ENCODE measurements at places on chromosomes 2 and 18.
A peak's percentile ranks its signal among the peaks of the same experiment; 100 is the strongest.

DNA sequence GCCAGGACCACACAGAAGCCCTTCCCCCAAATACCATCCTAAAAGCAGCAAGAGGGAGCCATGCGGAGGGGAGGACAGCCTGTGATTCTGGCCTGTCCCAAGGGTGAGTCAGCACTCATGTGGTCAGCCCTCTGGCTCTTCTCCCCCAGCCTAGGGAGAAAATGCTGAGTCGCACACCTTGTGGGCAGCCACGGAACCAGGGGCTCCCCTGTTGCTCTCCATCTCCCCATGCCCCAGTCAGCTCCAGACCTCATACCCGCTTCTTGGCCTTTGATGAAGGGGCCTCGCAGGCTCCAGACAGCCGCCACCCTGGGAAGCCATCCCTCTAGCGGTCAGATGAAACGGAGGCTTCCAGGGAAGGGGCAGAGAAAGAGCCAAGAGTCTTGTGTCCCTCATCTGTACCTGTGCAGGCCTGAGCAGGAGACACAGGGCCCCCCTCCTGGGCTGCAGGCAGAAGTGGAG, 181.3 kb upstream of the SIX2 start:
- DNase-seq, result no peak

GRCh38 chr2:65501074-65501473, 68.7 kb upstream of the SPRED2 start:
- DNase-seq, result no peak

DNA sequence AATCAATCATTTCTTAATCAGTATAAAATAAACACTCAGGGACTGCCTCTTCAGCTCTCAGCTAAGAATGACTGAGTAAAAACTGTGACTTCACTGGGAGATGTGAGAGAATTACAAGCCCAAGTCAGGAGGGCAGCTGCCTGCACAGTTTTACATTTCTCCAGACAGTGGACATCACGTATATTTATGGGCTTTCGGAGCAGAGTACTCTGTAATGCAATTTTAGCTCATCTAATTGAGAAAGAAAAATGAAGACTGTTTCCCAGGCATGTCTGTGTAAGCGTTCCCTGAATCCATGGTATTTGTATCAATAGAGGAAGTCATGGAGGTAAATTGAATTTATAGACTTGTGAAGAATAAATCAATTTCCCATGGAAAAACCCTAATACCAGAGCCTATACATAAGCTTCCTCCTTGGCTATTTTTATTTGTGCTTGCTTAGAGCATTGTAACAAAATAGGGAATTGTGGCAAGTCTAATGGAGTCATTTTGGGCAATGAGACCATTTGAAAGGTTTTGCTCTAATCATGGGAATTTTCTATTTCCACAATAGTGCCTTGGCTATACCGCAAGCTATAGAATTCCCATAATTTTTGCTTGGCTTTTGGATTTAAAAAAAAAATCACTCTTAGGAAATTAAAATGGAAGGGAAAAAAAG, 87.2 kb downstream of the SLC5A7 start:
- DNase-seq, result no peak

DNA sequence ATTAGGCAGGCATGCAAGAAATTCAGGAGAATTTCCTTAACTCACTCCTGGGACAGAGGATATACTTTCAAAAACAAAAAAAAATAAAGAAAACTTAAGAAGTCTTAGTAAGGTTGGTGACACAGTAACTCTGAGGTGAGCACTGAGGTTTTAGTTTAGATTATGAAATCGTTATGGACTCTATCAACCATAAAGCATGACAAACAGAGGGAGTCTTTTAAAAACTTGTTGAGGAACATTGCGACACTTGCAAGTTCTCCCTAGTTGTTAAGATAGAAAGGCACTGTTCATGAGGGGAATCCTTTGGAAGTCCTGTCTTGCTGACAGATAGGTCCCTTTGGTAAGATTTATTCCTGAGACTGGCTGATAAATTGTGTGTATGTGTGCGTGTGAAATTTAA, 194.3 kb upstream of the ERBB4 start:
- no peak for DNase-seq

GRCh38 chr2:65639156-65639864, 206.9 kb upstream of the SPRED2 start:
- no peak for DNase-seq

GRCh38 chr2:56416500-56417176, 232.8 kb downstream of the CCDC85A start:
- DNase-seq, result no peak

GRCh38 chr2:206698811-206699210, 19.4 kb downstream of the DYTN start:
- no peak for DNase-seq

DNA sequence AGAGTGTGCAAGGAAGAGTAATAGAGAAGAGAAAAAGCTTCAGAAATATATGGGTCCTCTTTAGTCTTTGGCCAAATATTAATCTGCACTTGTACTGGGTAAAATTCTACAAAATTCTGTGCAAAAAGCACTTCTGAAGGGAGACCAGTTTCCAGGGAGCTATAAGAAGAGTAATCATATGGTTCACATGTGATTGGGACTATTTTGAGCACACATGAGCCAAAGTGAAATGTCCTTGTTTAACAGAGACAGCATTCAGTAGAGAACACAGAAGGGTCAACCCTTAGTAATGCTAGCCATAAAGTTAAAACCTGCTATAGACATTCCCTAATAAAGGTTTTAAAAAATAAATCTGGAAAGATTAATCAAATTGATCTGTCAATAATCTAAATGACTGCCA, 49.3 kb upstream of the ACVR1C start:
- no peak for DNase-seq

GRCh38 chr2:18583905-18584607, 5.3 kb downstream of the NT5C1B start:
- DNase-seq, result no peak

DNA sequence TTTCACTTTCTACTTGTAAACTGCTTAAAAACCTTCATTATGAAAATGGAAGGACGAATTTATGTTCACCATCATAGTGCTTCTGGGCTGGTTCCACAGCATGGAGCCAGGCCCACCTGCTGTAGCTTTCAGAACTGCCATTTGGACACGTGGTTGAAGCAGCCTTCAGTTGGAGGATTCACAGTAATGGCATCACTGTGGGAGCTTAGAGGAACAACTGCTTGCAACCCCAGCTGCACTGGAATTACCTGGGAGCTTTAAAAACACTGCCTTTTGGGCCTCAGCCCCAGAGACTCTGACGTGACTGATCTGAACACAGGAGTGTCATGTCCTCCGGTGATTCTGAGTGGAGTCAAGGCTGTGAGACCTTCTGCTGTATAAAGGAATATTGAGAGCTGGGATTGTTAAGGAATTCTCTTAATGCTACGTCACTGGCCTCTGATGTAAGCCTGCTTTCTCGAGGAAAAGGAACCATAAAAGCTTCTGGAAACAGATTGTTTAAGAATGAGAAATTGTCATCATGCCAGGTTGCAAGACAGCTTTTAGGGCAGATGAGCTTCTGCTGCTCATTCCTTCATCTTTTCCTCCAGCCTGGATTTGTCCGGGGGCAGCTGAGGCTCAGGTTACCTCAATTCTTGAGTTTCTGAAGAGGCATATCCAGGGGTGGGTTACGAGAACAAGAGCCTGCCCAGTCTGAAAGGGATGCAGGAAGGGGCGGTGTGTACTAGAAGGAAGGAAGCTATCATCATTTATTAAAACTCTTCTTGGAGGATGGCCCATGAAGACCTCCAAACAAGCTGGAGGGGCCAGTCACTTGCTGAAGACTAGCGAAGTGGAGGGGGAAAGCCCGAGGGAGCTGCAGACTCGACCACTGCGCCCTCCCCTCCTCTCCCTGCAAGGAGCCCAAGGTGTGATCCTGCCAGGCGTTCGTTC, 1.3 kb upstream of the IL1R1 start:
- no peak for DNase-seq

GRCh38 chr18:13488281-13488929, 238.0 kb downstream of the FAM210A start:
- no peak for DNase-seq

GRCh38 chr2:105364436-105365139, 27.2 kb downstream of the C2orf49 start:
- no peak for DNase-seq

GRCh38 chr2:218992703-218993344, 398 bp downstream of the CRYBA2 start:
- no peak for DNase-seq

DNA sequence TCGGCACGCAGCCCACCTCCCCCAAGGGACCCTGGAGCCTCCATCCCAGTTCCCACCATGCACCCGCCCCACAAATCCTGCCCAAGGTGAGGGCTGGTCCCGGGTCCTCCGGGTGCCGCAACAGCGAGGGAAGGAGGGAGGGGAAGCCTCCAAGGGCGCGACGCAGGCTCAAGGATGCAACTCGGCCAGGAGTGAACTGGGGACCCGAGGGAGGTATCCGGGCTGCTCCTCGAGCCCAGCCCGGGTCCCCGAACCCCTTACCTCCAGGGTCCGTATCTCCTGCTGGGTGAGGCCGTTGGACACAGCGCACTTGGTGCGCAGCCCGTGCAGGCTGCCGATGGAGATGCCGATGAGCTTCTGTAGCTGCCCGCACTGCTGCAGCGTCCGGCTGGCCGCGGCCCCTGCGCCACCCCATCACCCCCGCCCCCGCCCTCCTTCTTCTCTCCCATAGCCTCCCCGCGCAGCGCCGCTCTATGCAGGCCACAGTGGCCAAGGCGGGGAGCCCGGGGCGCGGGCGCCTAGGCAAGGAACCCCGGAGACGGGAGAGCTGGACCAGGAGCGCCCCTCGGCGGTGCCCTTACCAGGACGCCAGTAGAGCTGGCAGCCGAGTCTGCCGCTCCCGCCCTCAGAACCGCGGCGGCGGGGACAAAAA, 124.1 kb downstream of the ANKRD30BL start:
- DNase-seq, result no peak

DNA sequence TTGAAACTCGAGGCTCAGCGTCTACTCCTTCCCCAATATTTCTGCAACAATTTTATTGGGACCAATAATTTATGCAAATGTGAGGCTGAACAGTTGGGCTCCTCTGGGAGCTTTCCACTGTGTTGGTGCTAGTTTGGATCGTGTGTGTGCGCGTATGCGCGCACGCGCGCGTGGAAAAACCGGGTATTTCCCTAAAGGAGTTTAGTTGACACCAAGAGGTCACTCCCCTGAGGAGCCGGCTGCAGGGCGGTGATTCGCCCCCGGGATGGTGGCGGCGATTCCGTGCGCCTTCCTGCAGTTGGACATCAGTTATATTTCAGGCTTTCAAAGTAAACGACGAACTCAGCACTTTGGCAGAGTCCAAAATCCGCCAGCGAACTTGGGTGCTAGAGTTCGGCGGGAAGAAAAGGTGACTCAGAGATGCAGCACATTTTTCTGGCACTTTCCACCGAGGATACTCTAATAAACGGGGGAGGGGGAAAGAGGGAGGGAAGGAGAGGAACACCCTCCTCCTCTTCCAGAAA, 186.5 kb upstream of the FANCL start:
- DNase-seq, result no peak

GRCh38 chr18:63908858-63909257, 1.1 kb downstream of the SERPINB10 start:
- no peak for DNase-seq

- DNase-seq, result peak; percentile 50
Measured at GRCh38 chr18:13500227-13500865, 226.0 kb downstream of the FAM210A start.

- no peak for DNase-seq
Measured at GRCh38 chr2:104938231-104938941, 84.5 kb downstream of the POU3F3 start.

- DNase-seq, result no peak
Measured at GRCh38 chr2:126042089-126042488, 613.9 kb upstream of the GYPC start.

DNA sequence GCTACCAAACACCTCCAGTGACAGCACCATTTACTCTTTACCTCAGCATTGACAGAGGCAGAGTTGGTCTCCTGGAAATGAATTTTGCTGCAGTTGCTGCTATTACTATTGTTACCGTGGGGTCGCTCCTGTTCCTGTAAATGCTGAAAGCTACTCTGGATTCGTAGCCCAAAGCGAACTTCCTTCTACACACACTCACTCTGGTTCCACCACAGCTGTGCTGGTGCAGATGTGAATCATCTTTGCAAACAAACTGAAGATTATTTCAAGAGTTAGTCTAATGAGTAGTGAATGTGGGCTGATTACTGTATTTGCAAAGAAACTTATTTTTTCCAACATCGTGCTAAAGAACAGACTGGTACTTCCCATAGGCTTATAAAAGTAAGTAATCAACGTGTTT, 304.0 kb downstream of the LPIN1 start:
- DNase-seq, result no peak

DNA sequence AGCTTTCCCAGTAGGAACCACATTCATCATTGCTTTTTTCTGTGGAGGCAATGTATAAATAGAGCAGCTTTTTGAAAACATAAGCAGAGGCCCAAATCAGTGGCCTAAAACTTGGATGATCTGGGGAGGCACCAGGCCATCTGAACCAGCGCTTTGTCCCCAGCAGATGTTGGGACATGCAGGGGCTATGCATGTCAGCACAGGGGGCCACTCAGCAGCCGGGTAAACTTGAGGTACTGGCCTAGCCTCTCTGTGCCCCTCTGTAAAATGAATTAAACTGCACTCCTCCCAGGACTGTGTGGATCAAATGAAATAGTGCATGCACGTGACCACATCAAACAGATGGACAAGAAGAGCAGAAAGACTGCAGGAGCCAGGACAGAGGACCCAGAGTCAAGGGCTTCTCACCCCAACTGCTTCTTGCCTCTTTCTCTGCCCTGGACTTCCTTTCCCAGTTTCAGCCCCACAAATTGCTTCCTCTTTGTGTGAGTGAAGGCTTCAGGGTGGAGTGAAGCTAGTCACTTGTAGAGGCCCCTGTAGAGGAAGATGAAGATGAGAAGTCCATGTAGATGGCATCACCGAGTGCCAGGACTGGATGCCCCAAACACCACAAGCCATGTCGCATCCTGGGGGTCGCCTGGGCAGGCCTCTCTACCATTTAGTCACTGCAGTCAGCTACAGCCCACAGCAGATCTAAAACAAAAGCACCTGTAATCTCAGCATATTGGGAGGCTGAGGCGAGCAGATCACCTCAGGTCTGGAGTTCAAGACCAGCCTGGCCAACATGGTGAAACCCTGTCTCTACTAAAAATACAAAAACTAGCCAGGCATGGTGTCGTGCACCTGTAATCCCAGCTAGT, 53.2 kb downstream of the IMPA2 start:
- DNase-seq, result no peak

GRCh38 chr2:40457837-40458236, 5.9 kb upstream of the SLC8A1 start:
- no peak for DNase-seq

- no peak for DNase-seq
Measured at GRCh38 chr2:239380831-239381708, 19.8 kb downstream of the HDAC4 start.

GRCh38 chr2:60806595-60806987, 50.5 kb downstream of the PAPOLG start:
- DNase-seq, result no peak

GRCh38 chr2:174951745-174952144, 53.4 kb downstream of the CHN1 start:
- DNase-seq, result no peak

- DNase-seq, result no peak
Measured at GRCh38 chr18:76453057-76453561, 41.9 kb downstream of the ZNF516 start.
